ENCODE measurements at places on chromosomes 2 and 18.

GRCh38 chr2:238697193-238698071 lies 150.5 kb upstream of the TWIST2 start:
- no peak for DNase-seq

DNA sequence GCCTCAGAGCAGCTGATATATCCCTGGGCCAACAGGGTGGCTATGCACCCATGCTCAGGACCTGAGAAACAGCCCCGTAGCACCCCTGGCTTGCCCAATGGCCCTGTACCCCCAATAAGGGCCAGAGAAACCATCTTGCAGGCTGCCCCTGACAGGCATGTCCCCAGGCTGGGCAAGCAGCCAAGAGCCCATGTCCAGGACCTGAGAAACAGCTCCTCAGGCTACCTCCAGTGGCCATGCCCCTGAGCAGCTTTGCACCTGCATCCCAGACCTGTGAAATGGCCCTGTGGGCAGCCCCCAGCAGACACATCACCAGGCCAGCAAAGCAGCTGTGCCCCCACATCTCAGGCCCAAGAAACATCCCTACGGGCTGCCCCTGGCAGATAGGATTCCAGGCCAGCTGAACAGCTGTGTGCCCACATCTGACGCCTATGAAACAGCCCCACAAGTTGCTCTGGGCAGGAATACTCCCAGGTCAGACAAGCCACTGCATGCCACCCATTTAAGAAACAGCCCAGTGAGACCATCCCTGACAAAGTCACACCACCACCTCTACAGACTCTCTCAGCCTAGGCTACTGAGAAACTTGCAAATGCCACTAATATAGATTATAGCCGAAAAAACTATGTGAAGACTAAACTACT lies 84.1 kb downstream of the TMEM237 start:
- DNase-seq = no peak

DNA sequence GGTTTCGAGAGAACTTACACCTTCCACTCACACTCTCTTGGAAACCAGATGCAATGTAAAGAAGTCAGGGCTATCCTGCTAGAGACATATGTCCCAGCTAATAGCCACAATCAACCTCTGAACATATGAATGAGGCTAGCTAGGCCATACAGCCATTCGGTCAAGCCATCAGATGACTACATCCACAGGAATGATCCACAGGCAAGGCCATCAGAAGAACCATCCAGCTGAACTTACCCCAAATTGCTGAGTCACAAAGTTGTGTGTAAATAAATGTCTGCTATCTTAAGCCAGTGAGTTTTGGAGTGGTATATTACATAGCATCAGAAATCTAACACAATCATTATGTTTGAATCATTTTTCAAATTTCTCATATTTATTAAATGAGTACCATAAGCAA lies 5.2 kb upstream of the SPAST start:
- DNase-seq = no peak

DNA sequence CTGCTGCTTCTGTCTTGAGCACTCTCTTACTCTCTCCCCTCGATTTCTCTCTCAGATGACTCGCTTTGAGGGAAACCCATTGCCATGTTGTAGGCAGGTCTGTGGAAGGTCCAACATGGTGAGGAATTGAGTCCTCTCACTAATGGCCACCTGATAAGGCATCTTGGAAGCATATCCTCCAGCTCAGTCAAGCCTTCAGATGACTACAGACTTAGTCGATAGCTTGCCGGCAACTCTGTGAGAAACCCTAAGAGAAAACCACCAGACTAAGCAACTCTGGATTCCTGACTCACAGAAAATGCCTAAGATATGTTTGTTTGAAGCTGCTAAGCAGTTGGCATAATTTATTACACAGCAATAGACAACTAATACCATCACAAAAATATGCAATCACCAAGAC lies 51.2 kb downstream of the WDR75 start:
- DNase-seq = no peak

- no peak for DNase-seq
Measured at GRCh38 chr2:161068670-161069069, 91.6 kb upstream of the TANK start.

DNA sequence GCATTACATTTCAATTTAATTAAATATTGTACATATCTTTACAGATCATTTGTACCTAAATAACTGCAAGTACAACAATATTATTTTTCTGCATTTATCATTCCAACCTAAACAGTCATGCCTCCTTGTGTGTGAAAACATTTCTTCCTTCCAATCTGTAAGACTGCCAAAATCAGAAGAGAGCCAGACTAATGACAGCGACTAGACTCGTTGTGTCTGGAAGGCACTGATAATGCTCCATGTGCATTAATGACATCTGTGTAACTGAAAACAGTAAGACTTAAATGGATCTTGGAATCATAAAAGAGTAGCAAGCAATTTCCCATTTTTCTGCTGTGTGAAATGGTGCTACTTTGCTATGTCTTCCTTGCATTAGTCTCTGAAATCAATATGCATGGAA lies 278.0 kb upstream of the DSEL start:
- no peak for DNase-seq

DNA sequence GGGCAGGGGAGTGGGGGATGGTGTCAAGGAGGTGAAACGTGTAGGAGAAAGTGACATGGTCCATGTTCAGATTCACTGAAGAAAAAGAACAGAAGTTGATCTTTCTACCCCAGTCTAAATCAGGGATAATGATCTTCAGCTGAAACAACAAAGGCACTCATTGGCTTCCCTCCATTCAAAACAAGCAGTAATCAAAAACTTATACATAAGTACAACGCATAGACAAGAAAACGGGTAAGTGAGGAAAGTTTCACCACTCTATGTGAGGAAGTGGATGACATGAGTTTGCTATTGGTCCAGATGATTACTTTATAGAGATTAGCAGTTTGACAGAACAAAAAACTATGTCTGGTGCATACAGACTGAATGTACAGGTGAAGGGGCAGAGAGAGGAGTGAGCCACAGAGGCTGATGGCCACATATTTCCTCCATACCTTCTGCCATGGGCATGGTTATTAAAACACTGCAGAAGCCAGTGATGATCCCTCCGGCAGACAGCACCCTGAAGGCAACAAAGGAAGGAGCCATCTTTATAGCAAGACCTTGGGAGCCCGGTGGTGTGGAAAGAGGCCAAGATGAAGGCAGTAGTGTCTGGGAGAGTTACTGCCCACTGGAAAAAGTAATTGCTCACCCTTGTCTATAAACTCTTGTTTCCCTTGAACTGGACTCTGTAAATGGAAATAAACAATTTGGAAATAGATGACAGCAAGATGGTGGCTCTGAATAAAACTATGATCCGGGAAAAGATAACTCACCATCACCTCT lies 57.7 kb downstream of the SLC25A12 start:
- DNase-seq = no peak

DNA sequence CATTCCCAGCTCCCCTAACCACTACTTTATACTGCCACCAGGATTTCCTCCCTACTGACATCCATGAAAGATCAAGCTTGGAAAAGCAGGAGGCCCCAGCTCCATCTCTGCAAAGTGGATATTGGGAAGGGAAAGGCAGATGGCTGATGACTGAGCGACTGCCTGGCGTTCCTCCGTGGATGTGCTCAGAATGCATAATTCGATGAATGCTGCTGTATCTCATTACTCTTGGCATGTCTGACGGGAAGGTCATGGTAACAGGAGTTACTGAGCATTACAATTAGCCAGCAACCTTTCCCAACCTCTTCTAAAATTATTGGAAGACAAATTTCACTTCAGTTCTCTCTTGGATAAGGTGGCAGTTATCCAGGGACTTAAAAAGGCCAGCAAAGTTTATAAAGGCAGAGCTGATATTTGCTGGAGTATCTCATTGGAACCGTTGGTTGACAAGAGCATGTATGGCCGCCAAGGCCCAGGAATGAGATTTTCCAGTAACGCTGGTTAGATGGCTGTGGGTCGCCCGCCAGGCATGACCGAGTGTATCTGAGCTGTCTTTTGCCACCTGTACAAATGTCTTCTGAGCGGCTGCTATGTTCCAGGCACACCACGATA lies 34.5 kb downstream of the KCNE4 start:
- no peak for DNase-seq

- no peak for DNase-seq
Measured at GRCh38 chr2:121104721-121105141, 180.3 kb downstream of the TFCP2L1 start.

- no peak for DNase-seq
Measured at GRCh38 chr18:54268751-54269150, 566 bp upstream of the POLI start.

DNA sequence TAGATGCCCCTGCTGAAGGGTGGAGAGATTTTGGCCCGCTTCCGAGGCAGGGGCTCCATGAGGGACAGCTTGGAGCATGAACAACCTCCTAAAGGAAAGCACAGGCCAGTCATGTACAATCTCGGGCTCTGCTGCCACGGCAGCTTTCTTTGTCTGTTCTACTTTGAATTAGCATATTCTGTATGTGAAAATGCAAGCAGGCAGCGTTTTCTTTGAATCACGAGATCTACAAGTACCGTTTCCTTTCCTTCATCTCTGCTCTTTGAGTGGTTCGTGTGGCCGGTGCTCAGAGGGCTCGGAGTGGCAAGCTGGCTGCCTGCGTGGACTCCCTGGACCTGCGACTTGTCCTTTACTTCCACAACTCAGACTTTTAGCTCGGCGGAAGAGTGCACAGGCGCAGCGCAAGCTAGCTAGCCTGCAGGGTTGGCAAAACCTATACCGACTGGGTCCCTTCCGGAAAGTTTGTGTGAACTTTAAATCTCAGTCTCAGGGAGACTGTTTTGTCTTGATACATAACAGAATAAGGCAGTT lies 6.9 kb downstream of the TWIST2 start:
- DNase-seq = no peak

- no peak for DNase-seq
Measured at GRCh38 chr2:211494536-211494935, 938.1 kb downstream of the CPS1 start.

GRCh38 chr2:119147776-119148715 lies 10.5 kb downstream of the C1QL2 start:
- DNase-seq = no peak

- DNase-seq = no peak
Measured at GRCh38 chr18:75521816-75522215, 94.3 kb upstream of the SMIM21 start.

GRCh38 chr2:230447455-230448451 lies 31.8 kb downstream of the SP100 start:
- no peak for DNase-seq

- no peak for DNase-seq
Measured at GRCh38 chr2:130369311-130369964, 13.6 kb downstream of the PTPN18 start.

DNA sequence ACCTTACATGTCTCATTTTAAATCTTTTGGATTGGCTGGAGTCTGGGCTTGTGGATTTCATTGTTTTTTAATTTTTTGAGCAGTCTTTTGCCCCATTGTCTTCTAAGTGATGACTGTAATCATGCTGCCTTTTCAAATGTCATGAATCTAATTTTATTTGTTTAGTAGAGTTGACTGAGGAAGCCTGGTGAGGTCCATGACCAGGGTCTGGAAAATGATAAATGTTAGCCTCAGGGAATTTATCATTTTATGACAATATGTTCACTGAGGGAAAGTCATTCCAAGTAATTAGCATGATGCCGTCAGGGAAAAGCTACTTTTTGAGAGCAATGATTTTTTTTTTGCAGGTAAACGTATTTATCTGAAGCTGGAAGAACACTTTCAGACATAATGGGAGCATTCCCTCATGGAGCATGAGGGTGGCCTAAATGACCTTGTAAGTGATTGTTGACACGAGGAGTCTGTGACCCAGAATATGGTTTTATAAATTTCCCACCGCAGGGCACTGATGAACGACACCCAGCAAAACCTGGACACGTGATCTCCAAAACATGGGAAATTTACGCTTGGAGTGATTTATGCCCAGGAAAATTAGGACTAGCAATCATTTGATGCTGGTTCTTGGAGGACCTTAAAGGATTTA lies 155.3 kb upstream of the NABP1 start:
- DNase-seq = no peak

DNA sequence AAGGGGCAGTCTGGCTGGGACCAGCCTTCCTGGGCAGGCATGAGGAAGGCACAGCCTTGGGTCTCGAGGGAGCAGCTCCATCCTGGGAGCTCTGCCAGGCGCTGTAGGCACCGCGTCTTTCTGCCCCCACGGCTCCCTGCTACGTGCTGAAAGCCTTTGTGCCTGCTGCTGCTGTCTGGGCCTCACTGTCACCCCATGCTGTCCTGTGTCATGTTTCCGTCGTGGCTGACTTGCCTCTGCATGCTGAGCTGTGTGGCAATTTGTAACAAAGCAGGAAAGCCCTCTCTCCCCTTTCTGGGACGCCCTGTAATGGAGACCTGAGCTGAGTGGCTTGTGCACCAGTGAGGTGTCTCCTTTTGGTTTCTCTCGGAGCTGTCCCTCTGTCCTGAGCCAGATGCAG lies 152.5 kb downstream of the TSN start:
- DNase-seq = no peak

GRCh38 chr2:191935247-191935646 lies 88.4 kb upstream of the CAVIN2 start:
- no peak for DNase-seq

DNA sequence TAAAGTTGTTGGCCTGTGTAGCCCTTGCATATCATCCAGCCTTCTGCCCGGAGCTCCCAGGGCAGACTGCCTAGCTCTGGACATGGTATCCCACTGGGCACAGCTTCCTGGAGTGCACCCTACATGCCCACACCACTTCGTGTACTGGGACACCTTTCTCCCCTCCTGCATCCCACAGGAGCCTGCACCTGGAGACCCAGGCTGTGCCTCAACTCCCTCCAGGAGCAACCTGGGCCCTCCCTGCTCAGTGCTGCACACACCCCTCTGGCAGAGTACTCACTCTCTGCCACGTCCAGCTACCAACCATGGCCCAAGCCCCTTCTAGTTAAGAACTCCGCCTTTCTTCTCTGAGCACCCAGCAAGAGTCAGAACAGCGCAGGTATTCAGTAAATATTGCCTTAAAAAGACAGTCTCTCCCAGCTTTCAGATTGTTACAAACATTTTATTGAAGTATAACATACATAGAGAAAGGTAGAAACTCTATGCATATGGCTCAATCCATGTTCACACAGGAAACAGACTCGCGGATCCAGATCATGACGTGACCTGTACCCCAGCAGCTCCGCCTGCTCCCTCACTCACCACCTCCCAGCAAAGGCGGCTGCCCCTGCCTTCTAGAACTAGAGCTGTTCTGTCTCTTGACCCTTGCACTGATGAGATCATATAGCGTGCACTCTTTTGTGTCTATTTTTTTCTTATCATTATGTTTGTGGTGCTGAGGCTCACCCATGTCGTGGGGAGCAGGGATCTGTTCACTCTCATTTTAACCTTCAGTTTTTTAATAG lies 98.4 kb upstream of the MYCN start:
- DNase-seq = no peak
